NCI-H226 (cell line): ENCODE measurements at places on chromosomes 2 and 18.

- peak; percentile 80 for DNase-seq
Measured at GRCh38 chr2:85312404-85312803, 15.4 kb downstream of the TGOLN2 start.

DNA sequence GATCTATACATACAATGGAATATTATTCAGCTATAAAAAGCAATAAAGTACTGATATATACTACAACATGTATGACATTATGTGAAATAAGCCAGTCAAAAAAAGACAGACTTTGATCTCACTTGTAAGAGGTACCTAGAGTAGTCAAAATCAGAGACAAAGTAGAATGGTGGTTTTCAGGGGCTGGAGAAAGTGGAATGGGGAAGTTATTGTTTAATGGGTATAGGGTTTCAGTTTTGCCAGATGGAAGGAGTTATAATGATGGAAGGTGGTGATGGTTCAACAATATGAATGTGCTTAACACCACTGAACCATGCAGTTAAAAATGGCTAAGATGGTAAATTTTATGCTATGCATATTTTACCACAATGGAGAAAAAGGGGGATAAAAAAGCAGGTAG is 6.3 kb downstream of the COBLL1 start:
- DNase-seq: no peak

GRCh38 chr2:64114063-64114911 is 29.9 kb downstream of the PELI1 start:
- DNase-seq: peak; percentile 78

GRCh38 chr2:203623096-203623495 is 83.3 kb upstream of the CD28 start:
- peak; percentile 83 for DNase-seq

- DNase-seq: no peak
Measured at GRCh38 chr2:41241325-41242000, 789.6 kb upstream of the SLC8A1 start.

DNA sequence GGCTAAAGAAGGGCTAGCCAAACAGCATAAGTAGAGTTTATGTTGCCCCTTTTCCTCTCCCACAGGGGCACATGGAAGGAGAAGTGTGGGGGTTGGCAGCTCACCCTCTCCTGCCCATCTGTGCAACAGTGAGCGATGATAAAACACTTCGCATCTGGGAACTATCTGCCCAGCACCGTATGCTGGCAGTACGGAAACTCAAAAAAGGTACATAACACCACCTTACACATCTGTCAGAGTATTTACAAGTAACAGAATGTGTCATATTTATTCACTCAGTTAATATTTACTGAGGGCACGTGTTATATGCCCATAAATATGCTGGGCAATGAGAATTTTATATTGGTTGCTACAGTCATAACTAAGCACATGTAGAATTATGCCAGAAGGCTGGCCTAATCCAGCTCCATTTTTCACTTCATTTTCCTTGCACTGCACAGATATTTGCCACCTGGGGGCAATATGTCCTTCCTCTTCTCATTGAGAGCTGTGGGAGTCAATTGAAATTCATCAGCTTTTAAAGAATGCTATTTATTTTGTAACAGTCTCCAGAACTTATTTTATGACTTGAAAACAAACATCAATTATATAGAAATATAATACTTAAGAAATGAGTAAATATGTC is 150.6 kb downstream of the RTN4 start:
- peak; percentile 29 for DNase-seq

- no peak for DNase-seq
Measured at GRCh38 chr2:102315921-102316320, 4.6 kb downstream of the IL1RL1 start.

GRCh38 chr2:79876430-79876829 is 363.6 kb downstream of the CTNNA2 start:
- no peak for DNase-seq

- DNase-seq: peak; percentile 64
Measured at GRCh38 chr2:119223521-119224390, at the start of gene STEAP3. STEAP3 (plus strand) TSS chr2:119223834; CDS start chr2:119231013, 7,179 bp downstream.

- DNase-seq: peak; percentile 16
Measured at GRCh38 chr2:168964251-168964807, 63.2 kb downstream of the G6PC2 start.

DNA sequence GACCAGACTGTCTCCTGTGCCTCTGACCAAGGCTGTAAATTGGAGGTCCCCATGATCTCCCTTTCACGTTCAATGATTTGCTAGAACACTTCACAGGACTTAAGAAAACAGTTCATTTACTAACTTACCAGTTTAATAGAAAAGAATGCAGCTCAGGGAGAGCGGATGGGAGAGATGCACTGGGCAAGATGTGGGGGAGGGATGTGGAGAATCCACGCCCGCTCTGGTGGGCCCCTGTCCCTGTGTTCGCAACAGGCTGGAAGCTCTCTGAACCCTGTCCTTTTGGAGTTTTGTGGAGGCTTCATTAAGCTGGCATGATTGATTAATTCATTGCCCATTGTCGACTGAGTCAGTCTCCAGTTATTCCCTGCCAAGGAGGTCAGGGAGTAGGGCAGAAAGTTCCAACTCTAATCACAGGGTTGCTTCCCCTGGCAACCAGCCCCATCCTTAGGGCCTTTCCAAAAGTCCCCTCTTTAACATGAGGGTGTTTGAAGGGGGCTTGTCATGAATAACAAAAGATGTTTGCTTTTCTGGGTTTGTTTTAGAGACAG is 257.1 kb downstream of the ACKR3 start:
- no peak for DNase-seq

GRCh38 chr2:220215785-220216184 is 588.4 kb downstream of the SLC4A3 start:
- DNase-seq: no peak

DNA sequence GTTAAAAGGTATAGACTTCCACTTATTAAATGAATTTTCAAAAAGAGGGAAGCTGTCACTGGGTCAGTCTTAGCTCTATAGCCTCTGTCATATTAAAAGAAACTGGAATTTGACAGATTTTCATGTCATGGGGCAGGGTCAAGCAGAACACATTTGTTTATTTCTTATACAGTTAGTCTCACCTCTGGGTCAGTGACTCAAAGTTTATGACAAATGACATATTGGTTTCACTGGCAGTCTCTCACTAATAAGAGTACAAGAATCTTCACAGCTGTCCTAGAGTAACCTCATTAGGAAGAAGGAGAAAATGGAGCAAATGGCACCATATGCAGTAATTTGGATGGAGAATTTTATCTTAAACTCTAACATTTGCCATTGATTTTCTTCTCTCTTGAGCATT is 63.2 kb downstream of the MBD2 start:
- DNase-seq: no peak

GRCh38 chr18:68916734-68917133 is 118.9 kb downstream of the CCDC102B start:
- peak; percentile 1 for DNase-seq

- no peak for DNase-seq
Measured at GRCh38 chr18:60656553-60656952, 284.0 kb upstream of the MC4R start.

GRCh38 chr18:80157708-80158343 is 48.8 kb downstream of the ADNP2 start:
- no peak for DNase-seq

DNA sequence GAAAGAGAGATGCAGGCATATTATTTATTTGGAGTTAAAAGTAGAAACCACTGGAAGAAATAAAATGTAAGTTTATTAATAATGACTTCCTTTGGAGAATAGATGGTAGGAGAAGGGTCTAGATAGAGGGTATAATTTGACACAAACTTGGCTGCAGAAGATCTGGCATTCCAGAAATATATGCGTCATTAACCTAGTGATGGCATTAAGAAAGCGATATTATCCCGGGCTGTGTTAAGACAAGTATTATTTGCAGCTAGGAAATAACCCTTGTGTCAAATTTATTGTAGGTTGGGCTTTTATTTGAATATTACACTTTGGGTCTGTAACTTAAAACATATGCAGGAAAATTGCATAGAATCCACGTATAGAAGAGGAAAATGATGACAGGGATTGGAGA is 389.5 kb downstream of the MTX2 start:
- DNase-seq: no peak

- no peak for DNase-seq
Measured at GRCh38 chr2:166257859-166258258, 117.9 kb downstream of the SCN9A start.

- no peak for DNase-seq
Measured at GRCh38 chr18:35491700-35492077, 6.1 kb downstream of the INO80C start.

DNA sequence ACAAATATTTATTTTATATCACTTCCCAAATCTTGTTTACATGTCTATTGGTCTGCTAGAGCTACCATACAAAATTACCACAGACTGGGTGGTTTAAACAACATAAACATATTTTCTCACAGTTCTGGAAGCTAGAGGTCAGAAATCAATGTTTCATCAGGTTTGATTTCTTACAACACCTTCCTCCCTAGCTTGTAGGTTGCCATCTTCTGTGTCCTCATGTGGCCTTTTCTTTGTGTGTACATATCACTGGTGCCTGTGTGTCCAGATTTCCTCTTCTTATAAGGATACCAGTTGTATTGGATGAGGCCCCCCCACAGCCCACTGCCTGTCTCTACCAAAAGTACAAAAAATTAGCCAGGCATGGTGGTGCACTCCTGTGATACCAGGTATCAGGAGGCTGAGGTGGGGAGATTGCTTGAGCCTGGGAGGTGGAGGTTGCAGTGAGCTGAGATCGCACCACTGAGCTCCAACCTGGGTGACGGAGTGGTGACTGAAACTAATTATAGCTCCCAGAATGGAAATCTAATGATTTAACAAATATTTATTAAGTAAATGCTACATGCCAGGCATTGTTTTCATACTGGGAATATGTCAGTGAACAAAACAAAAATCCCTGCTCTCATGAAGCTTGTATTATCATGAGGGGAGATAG is 13.6 kb downstream of the EML4 start:
- DNase-seq: no peak

GRCh38 chr2:98558852-98559530 is 49.3 kb downstream of the COA5 start:
- DNase-seq: no peak

DNA sequence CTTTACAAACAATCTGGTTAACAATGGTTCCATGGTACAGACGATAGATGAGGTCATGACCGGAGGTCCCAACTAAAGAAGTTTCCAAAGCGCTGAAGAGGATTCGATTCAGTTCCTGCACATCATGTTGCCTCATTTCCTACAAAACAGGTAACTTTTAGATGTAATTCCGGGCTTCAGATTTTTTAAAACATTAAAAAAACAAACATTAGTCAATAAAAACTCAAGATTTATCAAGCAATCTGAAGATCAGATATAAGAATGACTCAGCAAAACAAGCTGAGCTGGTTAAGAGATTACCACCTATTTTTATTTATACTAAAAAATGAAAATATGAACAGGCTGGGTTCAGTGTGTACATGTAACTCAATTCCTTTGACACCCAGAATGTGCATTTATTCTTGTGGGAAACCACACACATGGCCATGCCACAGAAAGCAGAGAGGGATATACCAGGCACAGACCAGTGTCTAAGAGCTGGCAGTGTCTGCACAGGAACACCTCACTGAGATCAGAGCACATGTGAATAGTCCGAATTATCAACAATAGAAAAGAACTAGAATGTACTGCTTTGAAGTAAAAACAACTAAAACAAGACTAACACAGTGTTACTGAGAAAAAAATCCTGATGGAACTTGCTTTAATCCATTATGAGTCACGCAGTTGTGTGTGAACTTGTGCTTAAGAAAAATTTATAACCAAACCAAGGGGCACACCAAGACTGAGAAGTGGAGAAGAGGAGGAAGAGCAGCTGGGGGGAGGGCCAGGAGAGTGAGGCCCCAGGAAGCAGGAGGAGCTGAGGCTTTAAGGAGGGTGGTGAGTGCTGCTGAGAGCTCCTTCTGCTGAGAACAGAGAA is 9.5 kb downstream of the USP40 start:
- DNase-seq: peak; percentile 32

DNA sequence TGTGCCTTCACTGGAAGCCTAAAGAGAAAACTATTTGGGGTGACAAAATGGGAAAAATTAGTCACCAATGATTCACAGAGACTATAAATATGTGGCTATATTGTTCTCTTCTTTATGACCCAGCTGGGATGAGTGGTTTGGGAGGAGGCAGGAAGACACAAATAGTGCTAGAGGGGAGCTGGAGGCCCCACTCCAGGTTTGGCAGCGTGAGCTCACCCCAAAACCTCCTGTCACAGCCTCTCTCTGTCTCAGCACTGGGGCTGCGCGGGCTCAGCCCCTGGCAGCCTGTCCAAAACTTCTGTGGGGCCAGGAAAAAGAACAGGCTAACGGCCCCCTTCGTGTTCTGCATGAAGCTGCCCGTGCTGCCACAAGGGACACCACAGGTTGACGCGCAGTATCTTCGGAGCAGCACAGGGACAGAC is 73.2 kb upstream of the LCLAT1 start:
- DNase-seq: no peak

GRCh38 chr2:31390324-31390723 is 24.2 kb downstream of the XDH start:
- peak; percentile 69 for DNase-seq

DNA sequence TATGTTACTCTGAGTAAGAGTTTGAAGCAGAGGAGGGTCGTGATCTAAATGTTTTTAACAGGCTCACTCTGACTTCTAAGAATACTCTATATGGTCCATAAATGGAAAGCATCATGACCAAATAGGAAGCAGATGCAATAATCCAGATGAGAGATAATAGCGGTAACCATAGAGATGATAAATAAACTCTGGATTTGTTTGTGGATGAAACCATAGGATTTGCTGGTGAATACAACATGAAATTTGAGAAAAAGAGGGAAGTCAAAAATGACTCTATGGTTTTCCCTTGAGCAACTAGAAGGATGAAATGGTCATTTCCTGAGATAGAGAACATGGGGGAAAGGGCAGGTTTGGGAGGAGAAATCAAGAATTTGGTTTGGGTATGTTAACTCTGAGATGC is 3.9 kb downstream of the HEATR5B start:
- DNase-seq: no peak

DNA sequence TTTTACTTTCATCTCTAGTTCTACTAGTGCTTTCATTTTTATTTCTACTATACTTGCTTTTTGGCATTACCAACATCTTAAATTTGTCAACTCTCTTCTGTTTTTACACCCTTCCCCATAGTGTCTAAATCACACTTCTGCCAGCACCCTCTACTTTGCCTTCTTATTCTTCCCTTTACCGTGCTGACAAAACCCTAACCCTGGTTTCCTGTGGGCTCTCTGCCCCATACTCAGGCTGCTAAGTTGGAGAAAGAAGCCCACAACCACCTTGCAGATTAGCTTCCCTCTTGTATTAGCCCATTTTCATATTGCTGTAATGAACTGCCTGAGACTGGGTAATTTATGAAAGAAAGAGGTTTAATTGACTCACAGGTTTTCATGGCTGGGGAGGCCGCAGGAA is 24.8 kb downstream of the GIGYF2 start:
- DNase-seq: no peak
